ENCODE measurements at places on chromosomes 16 and 17. TPM values are rescaled to one million over a fixed set of nuclear protein-coding genes. Genes with fewer than 3 reads are reported as not detected.

DNA sequence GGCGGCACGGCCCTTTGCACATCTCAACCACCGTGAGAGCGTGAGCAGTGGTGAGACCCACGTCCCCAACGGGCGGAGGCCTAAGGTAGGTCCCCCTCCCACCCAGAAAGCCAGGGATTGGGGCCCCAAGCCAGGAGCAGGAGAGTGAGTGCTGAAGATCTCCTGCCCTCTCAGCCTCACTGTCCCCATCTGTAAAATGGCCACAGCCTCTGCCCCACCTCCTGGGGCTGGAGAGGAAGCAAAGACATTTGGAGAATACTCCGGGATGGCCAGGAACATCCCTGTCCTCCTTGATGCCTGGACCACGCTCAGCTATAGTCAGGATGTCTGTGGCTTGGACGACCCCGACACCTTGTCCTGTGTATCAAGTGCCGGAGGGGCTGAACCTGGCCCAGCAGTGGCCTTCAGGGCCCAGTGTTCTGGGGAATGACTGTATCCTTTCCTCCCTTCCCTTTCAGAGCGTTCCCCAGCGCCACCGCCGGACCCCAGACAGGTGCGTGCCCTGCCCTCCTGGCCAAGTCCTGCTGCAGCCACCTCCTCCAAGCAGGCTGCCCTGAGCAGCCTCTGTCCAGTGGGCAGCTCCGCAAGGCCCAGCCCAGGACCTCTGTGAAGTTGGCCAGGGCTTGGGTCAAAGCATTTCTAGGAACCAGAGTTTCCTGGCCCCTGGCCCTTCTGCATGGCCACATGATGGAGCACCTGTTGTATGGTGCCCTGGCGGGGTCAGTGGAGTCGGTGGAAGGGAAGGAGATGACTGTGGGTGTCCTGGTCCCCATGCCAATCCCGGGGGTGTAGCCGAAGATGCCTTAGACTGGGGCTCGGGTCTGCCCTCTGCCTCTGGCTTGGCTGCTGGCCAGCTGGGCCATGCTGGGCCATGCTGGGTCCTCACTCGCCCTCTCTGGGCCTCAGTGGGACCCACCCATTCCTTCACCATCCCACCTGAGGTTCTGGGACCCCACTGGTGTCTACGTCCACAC is 38.4 kb downstream of the ADCY7 start:
- peak; percentile 73 for DNase-seq

- DNase-seq = peak; percentile 84
Observed at GRCh38 chr17:72725433-72726068, 366.9 kb downstream of the SLC39A11 start.

Gene TNFAIP1
- total RNA-seq = 58.5 TPM

Gene HCRT
- total RNA-seq = not detected

Gene TAT
- not detected for total RNA-seq

Gene PITPNC1
- 12.5 TPM for total RNA-seq

GRCh38 chr16:88810912-88811768 is 588 bp downstream of the APRT start:
- peak; percentile 81 for DNase-seq

DNA sequence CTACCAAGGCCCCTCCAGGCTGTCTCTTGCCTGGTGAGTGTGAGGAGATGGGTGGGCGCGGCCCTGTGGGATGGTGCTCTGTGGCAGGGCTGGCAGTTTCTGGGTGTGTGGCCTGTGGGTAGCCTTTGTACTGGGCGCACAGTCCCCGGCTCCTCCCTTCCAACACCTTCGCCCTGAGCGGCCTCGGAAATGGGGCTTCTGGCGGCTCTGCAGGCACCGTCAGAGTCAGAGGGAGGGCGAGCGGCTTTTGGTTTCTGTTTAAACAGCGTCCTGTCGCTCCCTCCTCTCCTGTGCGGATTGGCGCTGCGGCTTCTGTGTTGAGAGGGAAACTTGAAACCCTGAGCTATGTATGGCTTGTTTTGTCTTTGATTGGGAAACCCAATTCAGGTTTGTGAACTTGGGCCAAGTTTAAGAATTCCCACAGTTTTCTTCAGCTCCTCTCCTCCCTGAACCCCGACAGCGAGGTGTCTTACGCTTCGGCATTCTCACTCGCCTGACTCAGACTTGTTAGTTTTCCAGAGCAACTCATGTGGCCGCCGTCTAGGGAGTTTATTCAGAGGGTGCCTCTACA is 8.3 kb upstream of the ZNF750 start:
- DNase-seq = no peak

DNA sequence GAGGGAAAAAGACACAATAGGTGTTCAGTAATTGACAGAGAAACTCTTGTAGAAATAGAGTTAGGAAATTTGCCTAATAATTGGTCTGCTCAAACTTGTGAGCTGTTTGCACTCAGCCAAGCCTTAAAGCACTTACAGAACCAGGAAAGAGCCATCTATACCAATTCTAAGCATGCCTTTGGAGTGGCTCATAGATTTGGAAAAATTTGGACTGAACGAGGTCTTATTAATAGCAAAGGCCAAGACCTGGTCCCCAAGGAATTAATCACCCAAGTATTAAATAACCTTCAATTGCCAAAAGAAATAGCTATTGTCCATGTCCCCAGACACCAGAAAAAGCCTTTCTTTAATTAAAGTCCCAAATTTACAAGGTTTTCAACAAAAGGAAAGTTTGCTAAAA is 90.3 kb downstream of the EMP2 start:
- DNase-seq = no peak

Gene NPW
- not detected for total RNA-seq

Gene ZSCAN32
- total RNA-seq = 7.2 TPM

DNA sequence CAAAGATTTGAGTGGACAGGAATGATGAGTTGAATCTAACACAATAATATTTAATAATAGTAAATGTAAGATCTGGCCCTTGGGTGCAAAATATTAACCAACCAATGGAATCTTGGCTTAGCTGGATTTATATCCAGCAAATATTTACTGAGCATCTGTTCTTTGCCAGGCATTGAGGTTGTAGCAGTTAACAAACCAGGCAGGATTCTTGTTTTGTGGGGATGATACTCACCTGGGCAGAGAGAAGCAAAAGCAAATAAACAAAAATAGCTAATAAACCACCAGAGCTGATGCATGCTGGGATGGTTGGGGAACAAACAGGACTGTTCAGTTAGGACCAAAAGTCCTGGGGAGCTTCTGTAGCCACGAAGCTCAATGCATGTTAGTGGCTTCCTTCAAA is 84.1 kb upstream of the CDH13 start:
- no peak for DNase-seq

Gene KRTAP3-2
- not detected for total RNA-seq

GRCh38 chr17:680529-680928 is 34.1 kb downstream of the VPS53 start:
- DNase-seq = no peak

DNA sequence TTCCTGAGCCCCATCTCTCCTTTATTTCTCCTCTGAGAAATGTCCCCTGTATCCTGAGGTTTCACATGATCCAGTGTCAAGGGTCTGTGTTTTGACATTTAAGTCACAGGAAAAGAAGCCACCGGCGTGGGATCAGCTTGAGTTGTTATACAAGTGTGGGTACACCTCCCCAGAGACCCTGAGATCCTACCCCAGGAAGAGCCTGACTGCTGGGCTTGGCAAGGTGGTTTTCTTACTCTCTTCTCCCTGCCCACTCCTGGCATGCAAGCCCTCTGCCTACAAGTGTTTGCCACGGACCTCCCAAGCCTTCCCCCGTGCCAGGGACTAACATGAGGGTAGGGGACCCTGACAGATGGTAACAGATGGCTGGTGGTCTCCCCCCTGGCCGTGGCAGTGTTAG is 2.8 kb upstream of the ARHGAP27 start:
- peak; percentile 29 for DNase-seq

Gene TEKT5
- 0.22 TPM for total RNA-seq

Gene KRTAP1-5
- not detected for total RNA-seq
